GM04503 (cell line): ENCODE measurements at places on chromosomes 2 and 18.

- DNase-seq, result no peak
Observed at GRCh38 chr2:227870710-227871374, 589 bp upstream of the DAW1 start.

DNA sequence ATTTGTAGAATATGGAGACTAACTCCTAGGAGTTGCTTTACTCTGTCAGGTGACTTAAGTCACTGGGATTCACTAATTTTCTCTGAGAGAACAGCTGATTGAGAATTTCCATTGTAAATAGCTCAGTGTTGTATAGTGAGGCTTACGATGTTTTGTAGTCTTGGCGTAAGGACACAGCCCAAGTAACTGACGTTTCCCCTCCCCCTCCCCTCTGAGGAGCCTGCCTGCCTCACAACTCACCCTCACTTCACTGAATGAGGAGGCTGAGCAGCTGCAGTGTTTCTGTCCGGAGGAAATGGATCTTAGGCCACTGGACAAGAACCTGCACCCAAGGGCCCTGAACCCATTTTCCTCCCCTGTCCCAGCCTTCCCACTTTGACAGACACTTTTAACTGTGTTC lies 264.6 kb downstream of the PHLPP1 start:
- DNase-seq, result no peak

GRCh38 chr18:3388980-3389379 lies 61.0 kb upstream of the TGIF1 start:
- no peak for DNase-seq

GRCh38 chr18:55069497-55069896 lies 110.2 kb upstream of the CCDC68 start:
- no peak for DNase-seq

DNA sequence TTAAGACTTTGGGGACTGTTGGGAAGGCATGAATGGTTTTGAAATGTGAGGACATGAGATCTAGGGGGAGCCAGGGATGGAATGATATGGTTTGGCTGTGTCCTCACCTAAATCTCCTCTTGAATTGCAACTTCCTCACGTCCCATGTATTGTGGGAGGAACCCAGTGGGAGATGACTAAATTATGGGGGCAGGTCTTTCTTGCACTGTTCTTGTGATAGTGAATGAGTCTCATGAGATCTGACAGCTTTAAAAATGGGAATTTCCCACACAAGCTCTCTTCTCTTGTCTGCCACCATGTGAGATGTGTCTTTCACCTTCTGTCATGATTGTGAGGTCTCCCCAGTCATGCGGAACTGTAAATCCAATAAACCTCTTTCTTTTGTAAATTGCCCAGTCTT lies 11.5 kb upstream of the MBP start:
- no peak for DNase-seq

GRCh38 chr2:11920993-11921583 lies 174.7 kb downstream of the LPIN1 start:
- DNase-seq, result no peak

DNA sequence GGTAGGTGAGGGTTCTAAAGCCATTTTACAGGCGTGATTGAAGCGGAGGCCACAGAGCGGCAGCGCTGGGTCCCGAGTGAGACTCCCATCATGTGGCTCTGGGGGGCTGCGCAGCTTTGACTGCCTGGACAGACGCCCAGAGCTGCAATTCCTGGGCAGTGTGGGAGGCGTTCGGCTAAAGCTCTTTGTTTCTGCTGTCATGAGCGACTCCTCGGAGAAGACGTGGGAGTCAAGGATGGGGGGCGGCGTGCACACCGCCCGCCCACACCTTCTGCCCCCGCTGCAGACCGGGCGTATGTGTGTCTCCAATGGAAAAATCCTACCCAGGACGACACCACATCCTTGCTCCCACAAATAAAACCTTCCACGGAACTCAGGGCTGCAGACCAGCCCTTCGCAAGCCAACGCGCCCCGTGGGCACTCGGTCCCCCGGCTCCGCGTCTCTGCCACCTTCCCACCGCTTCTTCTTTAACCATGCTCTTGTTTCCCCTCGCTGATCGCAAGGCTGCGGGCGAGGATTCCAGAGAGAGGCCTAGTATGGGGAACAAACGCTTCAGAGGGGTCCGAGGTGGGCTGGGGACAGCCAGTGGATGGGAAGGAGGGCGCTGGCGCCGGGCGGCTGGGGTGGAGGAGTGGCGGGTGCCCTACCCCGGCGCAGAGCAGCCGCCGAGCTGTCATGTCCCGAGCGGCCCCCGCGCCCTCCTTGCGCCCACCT lies 680 bp upstream of the LBH start:
- DNase-seq, result no peak

GRCh38 chr2:181372646-181373040 lies 84.5 kb upstream of the ITGA4 start:
- no peak for DNase-seq

- DNase-seq, result no peak
Observed at GRCh38 chr2:153235516-153235915, 243.0 kb downstream of the RPRM start.

DNA sequence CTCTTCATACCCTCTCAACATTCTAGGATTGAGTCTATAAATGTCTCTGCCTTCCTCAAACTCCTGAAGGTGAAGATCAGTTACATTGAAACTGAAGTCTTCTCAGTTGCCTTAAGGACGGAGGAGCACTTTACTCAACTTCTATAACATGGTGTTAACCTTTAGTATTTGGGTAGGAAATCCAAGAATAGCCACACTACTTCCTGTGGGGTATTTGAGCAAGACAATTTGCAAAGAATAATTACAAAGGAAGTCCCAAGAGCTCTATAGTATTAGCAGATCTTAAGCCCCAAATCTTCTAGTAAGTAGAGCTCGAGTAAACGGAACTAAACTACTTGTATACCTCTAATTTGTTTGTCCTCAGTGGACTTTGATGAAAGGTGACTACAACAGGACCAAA lies 80.9 kb downstream of the SP100 start:
- DNase-seq, result no peak

- DNase-seq, result no peak
Observed at GRCh38 chr2:148721991-148722777, 77.6 kb downstream of the EPC2 start.

DNA sequence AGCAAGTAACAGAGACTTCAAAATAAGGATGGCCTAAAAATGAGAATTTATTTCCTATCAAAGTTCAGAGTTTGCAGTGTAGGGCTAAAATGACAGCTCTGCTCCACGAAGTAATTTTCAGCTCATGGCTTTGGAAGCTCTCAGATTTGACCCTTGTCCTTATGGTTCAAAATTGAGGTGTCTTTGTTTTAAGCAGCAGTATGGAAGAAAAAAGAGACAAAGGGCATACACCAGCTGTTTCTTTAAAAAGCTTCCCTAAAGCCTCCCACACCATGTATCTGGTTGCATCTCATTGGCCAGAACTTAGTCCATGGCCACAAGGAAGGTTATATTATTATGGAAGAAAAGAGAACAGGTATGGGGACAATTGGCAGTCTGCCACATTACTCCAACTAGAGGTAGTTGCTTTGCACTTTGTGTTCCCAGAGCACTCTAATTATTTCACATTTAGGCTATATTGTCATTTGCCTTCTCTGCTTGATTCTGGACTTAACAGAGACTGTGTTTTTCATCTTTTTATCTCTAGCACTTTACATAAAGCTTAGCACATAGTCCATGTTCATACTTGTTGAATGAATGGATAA lies 180.4 kb downstream of the MCFD2 start:
- no peak for DNase-seq

DNA sequence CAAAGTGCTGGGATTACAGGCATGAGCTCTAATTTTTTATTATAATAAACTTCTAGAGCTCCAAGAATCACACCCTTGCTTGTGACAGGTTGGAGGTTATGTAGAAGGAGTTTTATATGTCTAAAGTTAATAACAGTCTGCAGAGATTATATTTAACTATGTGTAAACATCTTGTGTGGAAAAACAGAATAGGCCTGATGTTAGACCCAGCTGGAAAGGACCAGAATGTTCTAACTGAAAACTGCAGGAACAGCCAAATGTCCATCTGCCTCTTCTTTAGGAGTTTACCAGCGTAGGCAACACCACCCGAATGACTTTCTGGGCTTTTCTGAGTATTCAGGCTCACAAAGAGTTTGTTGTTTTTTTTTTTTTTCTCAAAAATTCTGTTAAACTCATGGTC lies 67.1 kb upstream of the CDCA7 start:
- DNase-seq, result no peak

DNA sequence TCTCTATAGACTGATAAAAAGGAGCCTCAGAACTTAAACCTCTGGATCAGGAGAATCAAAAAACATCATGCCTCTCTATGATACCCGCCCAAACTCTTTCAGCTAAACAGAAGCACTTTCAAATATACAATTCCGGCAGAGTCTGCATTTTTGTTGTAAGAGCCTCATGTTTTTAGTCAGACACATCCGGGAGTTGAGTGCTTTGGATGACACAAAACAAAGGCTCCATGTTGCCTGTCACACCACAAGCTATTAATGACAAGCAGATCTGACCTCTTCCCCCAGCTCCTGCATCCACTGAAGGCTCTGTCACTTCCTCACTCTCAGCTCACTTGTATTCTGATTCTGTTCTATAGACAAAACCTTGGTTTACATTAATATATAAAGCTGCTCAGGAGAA lies 33.2 kb downstream of the SLC38A11 start:
- no peak for DNase-seq

DNA sequence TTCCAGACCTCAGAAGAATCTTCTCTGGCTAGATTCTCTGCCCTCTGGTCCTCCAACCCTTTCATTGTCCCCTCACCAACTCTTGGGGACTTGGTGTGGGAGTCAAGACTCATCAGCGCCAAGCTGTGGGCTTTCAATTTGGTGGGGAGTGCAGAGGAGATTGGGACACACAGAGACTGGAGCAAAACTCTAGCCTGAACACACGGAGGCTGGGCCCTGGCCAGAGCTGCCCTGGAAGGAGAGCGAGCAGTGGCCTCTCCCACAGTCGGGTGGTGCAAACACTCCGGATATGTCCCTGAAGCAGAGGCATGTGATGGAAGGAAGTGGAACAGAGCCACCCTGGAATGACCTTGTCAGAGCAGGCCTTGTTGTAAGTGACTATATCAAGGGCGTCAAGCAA lies 8.7 kb upstream of the SOX11 start:
- DNase-seq, result no peak

DNA sequence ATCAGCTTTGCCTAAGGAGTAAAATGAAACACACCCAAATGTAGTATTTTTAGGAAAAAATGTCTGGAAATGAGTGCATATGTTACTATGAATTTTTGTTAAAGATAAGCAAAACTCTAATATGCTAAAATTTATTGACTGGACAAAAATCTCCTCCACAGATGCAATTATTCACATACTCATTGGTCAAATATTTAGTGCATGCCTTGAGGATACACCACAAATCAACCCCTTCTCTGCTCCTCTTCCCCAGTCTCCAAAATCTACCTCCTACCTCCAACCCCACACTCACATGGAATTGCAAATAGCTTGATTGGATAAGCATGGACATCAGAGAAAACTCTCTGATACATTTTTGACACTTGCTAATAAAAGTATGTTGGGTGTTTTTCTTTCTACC lies 95.6 kb upstream of the CDC42EP3 start:
- DNase-seq, result no peak

DNA sequence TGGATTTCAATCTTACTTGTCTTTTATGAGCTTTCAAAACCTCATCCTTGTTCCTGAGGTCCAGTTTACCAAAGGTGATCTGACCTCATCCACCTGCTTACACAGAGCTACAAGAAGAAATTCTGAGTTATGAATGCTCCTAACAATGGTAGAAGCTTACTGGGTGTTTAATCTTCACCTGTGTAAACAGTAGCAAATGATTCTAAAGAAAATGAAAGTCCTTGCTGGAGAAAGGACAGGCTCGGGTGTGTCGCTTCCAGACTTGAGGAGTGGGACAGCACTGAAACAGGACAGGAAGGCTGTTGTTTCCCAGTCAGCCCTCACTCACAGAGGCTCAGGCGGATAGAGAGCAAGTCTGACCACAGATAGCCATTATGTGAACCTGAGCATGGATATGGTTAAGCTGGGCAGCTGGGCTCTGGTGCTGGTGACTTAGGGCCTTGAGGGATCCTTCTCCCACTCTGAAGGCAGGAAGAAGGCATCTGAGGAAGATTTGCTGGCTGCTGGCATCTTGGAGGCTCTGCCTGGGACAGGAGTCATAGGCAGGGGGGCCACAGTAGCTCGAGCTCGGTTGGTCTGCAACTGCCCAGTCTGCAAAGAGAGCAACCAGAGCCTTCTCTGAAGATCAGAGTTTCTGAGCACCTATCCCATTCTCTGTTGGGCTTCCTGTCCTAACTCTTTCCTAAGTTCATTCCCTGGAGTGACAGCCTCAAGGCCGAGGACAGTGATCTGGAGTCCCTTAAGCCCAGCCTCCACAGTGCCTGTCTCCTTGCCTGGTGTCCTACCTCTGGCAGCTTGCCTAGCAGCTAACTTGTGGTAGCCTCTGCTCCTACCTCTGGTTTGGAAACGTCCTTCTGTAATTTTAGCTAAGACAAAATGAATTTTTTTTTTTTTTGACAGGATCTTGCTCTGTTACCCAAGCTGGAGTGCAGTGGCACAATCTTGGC lies 4.0 kb downstream of the DOK1 start:
- DNase-seq, result no peak

DNA sequence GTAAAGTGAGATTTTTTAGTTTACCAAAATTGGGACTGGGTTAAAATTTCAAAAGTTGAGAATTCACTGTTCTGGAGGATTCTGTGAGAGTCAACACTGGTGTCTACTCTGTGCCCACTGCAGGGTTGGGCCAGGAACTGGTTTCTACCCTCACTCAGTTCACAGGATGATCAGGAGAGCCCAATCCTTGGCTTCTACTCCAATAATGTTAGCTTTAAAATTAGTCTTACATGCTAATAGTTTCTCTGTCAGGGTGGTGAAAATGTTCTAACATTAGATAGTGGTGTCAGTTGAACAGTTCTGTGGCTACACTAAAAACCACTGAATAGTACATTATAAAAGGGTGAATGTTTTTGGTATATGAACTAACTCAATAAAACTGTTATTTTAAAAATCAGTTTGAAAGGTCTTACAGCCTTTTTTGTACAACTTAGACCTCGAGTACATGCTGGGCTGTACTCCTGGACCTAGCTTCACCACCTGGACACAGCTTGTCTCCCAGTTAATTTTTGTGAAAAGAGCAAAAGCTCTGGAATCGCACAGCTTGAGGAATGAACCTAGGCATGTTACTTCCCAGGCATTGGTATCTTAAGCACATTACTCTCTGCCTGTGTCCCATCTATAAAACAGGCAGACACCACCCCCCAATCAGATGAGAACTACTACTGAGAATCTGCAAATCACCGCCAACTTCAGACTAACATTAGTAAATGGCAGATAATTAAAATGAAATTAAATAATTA lies 44.4 kb downstream of the ACVR1 start:
- DNase-seq, result no peak
